ENCODE measurements at places on chromosomes 11 and 22.

DNA sequence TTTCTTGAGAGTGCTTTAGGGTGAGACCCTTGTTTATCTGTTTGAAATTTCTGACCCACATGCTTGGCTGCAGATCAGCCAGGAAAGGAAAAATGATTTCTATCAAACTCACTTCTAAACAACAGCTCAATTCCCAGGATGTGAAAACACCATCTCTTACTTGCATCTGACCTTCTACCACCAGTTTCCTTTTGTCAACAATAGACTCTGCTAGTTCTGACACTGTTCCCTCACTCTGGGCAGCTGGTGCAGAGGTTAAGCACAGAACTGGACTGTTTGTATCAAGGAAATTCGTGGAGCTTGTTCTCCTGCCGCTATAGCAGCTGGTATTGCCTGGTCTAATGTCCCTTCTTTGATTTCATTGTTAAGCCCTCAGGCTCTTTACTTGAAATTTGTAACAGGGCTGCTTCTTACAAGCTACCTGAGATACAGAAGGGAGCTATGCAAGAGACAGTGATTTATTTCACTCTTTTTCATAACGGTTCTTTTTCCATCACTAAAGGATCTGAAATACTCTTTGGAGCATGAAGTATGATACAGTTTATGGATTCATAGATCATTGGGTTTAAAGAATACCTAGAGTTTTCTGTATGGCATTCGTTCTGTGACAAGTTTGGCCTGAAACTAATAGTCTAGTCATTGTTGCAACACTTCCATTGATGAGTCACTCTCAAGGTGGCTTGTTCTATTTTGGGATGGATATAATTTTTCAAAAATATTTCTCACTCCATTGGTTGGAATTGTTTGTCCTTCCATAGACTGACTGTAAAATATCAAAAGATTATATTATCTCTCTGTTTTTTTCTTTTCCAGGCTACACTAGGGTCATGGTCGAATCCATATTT is 178.2 kb upstream of the ZC3H12C start:
- DNase-seq: no peak

DNA sequence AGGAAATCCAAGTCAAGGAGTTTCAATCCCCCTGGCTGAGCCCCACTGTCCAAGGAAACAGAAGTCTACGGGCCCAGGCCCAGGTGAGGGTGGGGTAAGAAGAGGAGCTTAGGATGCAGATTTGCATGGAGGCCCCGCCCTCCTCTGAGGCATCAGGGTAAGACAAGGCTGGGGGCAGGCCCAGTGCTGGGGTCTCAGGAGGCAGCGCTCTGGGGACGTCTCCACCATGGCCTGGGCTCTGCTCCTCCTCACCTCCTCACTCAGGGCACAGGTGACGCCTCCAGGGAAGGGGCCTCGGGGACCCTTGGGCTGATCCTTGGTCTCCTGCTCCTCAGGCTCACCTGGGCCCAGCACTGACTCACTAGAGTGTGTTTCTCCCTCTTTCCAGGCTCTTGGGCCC is 31.3 kb upstream of the IGLL5 start:
- no peak for DNase-seq

GRCh38 chr11:58928691-58929090 is 10.6 kb upstream of the GLYATL1 start:
- DNase-seq: peak; percentile 67

DNA sequence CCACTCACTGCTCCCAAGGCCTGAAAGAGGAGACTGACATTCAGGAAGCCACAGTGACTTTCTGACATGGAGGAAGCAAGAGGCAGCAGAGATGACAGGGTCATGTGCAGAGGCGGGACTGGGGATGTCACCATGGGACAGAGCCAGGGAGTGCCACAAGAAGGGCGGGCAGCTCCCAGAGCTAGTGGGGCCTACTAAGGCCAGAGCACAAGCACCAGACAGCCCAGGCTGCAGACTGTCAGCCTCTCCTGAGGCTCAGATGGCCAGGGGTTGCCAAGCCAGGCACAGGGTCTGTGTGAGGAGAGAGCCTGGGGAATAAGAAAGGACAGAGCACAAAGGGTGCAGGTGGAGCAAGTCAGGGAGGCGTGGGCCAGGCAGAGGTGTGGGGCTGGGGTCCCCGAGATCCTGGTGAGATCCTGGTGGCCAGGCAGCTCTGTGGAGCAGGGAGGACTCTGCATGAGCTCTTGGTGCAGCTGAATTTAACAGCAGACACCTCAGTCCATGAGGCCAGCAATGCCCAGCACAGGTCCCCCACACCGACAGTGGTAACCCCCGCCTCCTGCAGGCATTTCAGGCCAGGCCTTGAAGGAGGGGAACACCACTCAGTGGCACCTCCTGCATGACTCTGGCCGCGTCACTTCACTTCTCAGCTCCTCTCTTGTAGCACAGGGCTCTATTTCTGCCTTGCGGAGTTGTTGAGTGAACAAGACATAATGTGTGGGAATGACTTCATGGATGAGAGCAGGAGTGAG is 52.3 kb downstream of the SGSM3 start:
- DNase-seq: no peak

GRCh38 chr11:77096591-77097019 is 6.0 kb upstream of the OMP start:
- DNase-seq: no peak

GRCh38 chr22:42608823-42609361 is 5.8 kb downstream of the POLDIP3 start:
- DNase-seq: no peak

DNA sequence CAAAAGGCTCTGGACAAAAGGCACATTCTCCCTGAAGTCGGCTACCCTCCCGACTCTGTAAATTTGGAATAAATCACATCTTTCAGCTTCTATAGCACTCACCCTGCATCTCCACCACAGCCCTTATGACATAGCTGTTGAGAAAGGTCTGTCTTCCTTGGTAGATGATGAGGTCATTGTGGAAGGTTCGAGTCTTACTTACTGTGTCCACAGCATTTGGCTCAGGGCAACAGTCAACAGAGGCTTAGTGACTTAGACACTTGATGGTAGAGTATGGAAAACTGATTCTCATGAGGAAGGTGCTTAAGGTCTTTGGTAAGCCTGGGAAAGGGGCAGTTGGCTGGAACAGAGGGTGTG is 45.6 kb downstream of the PTPRJ start:
- DNase-seq: no peak

DNA sequence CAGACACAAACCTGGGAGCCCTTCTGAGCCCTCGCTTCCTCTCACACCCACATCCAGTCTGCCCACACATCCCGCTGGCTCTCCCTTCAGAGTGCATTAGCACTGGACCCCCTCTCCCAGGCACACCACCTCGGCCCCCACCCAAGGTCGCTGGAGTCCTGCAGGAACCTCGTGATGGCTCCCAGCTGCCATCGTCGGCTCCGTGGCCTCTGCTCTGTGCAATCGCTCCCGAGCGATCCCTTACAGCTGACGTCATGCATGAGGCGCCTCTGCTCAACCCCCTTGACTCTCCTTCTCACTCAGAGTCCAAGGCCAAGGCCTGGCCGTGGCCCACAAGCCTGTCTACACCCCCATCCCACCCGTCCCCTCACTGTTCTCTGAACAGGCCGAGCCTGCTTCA is 183.9 kb downstream of the EFCAB6 start:
- no peak for DNase-seq

DNA sequence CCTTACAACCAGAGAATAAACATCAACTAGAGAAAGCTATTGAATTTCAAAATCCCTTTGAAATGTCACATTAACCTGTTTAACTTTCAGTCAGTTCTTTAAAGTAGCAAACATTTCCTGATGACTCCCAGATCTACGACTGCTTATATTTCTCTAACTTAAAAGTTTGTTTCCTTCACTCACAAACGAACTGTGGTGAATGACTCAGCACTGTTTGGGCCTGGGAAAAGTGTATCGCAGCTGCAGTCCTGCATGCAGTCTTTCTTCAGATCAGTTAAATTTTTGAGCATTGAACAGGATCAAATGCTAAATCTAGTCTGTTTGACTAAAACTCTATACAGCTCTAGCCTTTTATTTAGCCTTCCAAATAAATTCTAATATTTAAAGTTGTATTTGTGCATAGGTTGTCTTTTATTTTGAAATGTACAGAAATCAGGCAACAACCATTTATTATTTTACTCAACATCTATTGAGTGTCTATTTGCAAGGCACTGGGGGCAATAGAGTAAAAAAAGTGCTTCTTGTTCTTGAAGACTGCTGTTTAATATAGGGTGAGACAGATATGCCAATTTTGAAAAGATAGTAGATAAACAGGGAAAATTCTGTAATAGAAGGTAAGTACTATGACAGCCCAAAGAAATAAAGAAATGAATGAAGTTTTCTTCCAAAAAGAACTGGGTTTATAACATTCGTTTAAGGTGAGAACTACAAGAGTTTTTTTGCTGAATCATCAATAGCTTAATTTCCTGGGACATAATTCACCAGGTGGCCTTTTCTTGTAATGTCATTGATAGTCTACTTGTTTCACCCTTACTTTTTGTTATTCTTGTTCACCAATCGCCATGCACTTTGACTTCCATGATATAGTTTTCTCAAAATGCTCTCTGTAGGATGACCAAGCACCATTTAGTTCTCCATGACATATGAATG is 235.4 kb downstream of the METTL15 start:
- no peak for DNase-seq

DNA sequence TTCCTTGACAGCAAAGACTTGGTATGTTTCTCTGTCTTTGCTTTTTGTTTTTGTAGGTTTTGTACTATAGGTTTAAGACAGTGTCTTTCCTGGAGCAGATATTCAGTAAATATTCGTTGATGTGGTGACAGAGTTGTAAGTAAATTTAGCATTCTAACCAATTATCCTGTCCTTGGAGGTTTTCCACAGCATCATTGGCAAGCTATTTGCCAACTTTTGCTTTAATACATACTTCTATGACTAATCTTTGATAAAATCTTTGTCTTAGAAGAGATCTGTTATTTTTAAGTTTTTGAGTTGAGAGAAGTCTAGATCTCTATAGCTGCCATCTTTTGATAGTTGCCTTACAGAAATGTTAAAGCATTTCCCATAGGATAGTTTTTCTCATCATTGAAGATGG is 3.8 kb downstream of the USP47 start:
- no peak for DNase-seq

- no peak for DNase-seq
These were observed 222.2 kb downstream of the NAV2 start for GRCh38 chr11:19934828-19935259.

DNA sequence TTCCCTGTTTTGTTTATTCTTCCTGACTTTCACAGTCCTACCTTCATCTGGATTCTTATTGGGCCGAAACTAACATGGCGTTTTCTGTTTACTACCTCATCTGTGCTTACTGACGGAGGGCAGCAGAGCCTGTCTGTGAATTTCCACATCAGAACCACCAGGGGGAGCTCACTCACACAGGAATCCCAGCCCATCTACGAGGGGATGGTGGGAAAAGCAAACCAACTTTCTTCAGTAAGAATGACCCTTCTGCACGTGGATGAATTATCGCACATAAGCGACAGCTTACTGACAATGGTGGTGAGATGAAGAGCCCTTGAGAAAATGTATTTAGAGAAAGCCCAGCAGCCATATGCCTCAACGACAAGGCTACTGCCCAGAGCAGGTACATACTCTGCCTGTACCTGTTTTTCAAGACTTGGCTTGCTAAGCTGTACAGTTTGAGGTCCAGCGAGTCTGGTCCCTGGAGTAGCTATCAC is 42.5 kb downstream of the LARGE2 start:
- DNase-seq: peak; percentile 87

- no peak for DNase-seq
These were observed 48.3 kb downstream of the RPUSD4 start for GRCh38 chr11:126163074-126163700.
